Suprapubic skin (tissue), 4 donors: ENCODE measurements at places on chromosomes 2 and 18. TPM values are rescaled to one million over a fixed set of nuclear protein-coding genes. Genes with fewer than 3 reads are reported as not detected.

- no peak for DNase-seq
Observed at GRCh38 chr2:209694748-209695147, 76.9 kb upstream of the UNC80 start.

The ITGA6 gene
- total RNA-seq: 204 TPM

DNA sequence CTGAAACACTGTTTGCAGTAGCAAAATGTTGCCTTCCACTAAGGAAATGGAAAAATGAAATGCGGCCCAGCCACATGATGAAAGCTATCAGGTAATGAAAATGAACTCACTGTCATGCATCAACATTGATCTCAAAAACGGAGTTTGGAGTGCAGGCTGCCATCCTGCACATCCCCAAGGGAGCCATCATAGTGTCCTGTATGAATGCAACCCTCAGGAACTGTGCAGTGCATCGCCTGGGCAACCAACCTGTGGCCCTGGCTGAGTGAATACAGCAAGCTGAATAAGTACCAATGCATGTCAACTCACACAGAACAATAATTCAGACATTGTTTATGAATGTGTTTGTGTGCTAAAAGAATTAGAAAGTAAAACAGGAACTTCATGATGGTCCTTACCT, 23.1 kb upstream of the TXNDC2 start:
- DNase-seq: no peak

GRCh38 chr2:38181806-38182491, 106.0 kb upstream of the CYP1B1 start:
- no peak for DNase-seq

The SPDYA gene
- 2.3 TPM for total RNA-seq
